ENCODE measurements at places on chromosomes 6 and 20.

DNA sequence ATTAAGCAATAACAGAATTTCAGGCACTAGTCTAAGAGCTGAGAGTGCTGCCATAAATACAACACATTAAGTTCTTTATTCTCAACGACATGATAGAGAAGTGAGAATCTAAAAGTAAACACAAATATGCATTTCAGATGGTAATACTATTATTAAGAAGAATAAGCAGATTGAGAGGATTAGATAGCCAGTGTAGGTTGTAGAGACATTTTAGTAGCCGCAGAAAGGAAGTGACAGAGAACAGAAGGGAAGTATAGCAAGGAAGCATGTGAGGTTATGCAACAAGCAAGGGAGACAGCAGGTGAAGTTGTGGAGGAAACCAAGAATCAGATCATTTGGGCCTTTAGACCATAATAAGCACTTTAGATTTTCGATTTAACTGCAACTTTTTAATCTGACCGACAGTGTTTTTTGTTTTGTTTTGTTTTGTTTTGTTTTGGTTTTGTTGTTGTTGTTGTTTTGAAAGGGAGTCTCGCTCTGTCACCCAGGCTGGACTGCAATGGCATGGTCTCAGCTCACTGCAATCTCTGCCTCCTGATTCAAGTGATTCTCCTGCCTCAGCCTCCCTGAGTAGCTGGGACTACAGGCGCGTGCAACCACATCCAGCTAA is 737.0 kb upstream of the ADGRB3 start:
- no peak for DNase-seq

DNA sequence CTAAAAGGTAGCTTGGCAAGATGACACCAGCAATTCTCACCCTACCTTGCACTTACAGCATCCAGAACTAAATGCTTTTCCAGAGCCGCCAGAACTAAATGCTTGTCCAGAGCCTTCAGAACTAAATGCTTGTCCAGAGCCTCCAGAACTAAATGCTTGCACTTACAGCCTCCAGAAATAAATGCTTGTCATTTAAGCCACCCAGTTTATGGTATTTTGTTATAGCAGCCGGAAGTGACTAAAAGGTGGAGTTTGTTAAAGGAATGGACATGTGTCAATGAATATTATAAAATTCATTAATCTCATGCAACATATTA is 133.5 kb downstream of the GPX5 start:
- no peak for DNase-seq

- DNase-seq, result peak; percentile 60
These were observed 1.3 kb upstream of the DNAH8 start for GRCh38 chr6:38713812-38714211.

- DNase-seq, result no peak
These were observed 350.0 kb downstream of the CD83 start for GRCh38 chr6:14467591-14467990.

GRCh38 chr6:7440476-7440875 is 50.9 kb downstream of the RIOK1 start:
- DNase-seq, result no peak

DNA sequence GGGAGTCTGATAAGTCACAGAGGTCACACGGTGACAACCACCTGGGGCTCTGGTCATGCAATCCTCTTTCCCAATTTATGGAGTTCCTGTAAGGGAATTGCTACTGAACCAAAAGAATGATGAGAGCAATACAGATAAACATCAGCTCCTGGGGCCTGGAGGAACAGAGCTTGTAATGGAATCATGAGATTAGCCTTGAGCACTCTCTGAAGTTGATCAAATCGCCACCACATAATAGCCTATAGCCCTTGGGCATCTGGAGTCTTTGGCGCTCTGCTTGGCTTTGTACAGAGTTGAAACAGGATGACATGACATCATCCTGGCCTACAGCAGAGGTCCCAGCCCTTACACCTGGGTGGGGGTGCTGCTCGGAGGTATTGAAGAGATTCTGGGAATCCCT is 154.3 kb upstream of the DTNBP1 start:
- no peak for DNase-seq

DNA sequence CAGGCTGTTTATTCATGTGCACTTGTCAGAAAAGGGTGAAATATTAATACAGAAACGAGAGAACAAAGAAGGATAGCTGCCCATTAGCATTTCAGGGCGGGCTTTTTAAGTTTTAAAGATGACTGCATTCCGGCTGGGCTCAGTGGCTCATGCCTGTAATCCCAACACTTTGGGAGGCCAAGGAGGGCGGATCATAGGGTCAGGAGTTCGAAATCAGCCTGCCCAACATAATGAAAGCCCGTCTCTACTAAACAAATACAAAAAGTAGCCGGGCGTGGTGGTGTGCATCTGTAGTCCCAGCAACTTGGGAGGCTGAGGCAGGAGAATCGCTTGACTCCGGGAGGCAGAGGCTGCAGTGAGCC is 130.5 kb downstream of the HFE start:
- DNase-seq, result no peak

DNA sequence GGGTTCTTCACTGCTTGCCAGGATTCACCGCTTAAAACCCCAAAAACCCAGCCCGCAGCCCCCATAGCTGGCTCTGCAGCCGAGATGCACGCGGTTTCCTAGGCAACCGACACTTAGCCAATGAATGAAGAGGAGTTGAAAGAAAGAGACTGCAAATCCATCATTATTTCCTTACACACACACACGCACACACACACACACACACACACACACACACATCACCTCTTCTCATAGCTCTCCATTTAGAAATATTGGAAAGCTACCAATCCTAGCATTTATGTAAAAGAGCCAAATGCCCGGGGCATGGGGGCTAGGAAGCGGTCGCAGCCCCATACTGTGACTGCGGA is 3.4 kb upstream of the TUBB2B start:
- peak; percentile 45 for DNase-seq

- DNase-seq, result no peak
These were observed 69.2 kb downstream of the PRDM1 start for GRCh38 chr6:106155219-106155830.

DNA sequence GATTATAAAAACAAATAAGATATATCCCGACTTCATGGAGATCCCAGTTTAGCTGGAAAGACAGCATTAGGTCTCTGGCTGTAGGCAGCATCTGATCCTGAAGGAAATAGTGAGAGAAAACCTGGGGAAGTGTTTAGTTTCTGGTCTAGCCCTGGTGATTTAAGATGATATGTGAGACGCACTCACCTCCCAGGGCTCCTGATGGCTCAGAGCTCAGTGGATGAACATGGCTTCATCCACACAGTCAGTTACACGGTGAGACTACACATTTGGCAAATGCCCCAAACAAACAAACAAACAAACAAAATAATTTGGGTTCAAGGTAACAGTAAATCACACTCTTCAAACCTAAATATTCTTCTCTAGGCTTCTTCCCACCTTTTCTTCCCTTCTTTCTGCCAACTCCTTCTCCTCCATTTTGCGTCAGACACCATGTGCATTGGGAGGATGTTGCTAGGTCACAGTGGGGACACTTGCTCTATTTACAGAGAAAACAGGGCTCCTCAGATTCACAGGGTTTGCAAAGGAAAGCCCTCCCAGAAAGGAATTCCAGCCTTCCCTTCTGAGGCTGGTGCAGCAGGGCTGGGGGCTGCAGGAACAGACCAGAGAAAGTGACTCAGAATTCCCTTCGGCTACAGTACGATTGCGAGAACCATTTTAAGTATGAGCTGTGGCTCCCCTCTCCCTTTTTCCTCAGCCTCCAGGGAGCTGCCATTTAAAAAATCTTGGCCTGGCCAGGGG is 59.6 kb upstream of the SALL4 start:
- DNase-seq, result no peak

- no peak for DNase-seq
These were observed 68.7 kb downstream of the PHACTR2 start for GRCh38 chr6:143746202-143747119.

Measured in CD8-positive, alpha-beta T cell (primary cell).